Adipose tissue (tissue), 3 donors: ENCODE measurements at places on chromosomes 2 and 18. TPM values are rescaled to one million over a fixed set of nuclear protein-coding genes. Genes with fewer than 3 reads are reported as not detected.

The APOB gene
- 0.12 TPM for polyA plus RNA-seq

The KYNU gene
- polyA plus RNA-seq = 3.6 TPM

The CHRND gene
- polyA plus RNA-seq = not detected

The RSAD2 gene
- polyA plus RNA-seq = 3.0 TPM

The TUBA3E gene
- not detected for polyA plus RNA-seq
